H1 (cell line): ENCODE measurements at places on chromosomes 1 and 21.
A peak's percentile ranks its signal among the peaks of the same experiment; 100 is the strongest.

GRCh38 chr21:32406405-32406804 lies 6.1 kb upstream of the EVA1C start:
- no peaks in the 10 kb centered on the region for H3K4me1 ChIP-seq
- DNase-seq, result no peak
- H3K4me3 ChIP-seq, result no peak overlapping the region
- no peaks in the 10 kb centered on the region for H3K36me3 ChIP-seq
- no peak overlapping the region for H3K27ac ChIP-seq
- peaks cover 10% of the 10 kb centered on the region for H3K27me3 ChIP-seq

GRCh38 chr1:183569801-183570200 lies 20.5 kb downstream of the NCF2 start:
- no peaks in the 10 kb centered on the region for H3K27me3 ChIP-seq
- H3K4me3 ChIP-seq, result no peak overlapping the region
- H3K36me3 ChIP-seq, result no peaks in the 10 kb centered on the region
- no peak for DNase-seq
- H3K27ac ChIP-seq, result no peak overlapping the region
- no peaks in the 10 kb centered on the region for H3K4me1 ChIP-seq

DNA sequence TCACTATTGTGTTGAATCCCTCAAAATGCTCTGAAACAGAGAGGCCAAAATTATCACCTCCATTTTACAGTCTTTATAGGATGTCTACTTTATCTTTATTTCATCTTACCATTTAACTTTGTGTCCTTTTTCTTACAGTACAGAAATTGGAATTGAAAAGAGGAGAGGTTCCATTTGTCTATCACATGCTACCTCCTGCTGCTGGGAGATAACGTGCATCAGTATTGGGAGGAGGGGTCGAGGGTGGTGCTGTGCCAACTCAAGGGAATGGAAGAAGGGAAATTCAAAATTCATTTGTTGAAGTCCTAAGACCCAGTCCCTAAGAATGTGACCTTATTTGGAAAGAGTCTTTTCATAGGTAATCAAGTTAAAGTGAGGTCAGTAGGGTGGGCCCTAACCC lies 85.3 kb downstream of the HHIPL2 start:
- H3K27ac ChIP-seq, result no peak overlapping the region
- no peaks in the 10 kb centered on the region for H3K4me1 ChIP-seq
- no peak for DNase-seq
- no peaks in the 10 kb centered on the region for H3K27me3 ChIP-seq
- H3K36me3 ChIP-seq, result no peaks in the 10 kb centered on the region

DNA sequence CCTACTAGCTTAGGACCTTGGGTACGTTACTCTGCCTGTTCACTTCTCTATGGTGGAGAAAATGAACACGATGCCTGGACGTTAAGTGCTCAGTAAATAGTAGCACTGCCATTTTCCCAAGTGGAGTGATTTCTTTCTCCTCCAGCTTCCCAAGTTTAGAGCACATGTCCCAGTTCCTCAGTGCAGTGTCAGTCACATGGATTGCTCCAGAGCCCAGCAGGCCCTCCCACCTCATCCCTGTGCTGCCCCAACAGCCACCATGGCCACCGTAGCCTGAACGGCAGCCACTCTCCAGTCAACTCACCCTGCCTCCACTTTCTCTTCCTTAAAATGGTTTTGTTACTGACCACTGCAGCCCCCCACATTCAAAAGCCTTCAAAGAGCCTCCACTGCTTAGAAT lies 8.5 kb downstream of the STMN1 start:
- H3K36me3 ChIP-seq, result peaks cover 35% of the 10 kb centered on the region
- no peaks in the 10 kb centered on the region for H3K27me3 ChIP-seq
- peaks cover 3% of the 10 kb centered on the region for H3K4me1 ChIP-seq

- no peak overlapping the region for H3K4me3 ChIP-seq
- H3K27me3 ChIP-seq, result no peaks in the 10 kb centered on the region
- no peak for DNase-seq
- no peaks in the 10 kb centered on the region for H3K4me1 ChIP-seq
- no peak overlapping the region for H3K27ac ChIP-seq
- no peaks in the 10 kb centered on the region for H3K36me3 ChIP-seq
These were observed 159.0 kb upstream of the KCNJ15 start for GRCh38 chr21:38097789-38098188.

GRCh38 chr1:10947691-10948462 lies 64.6 kb upstream of the TARDBP start:
- no peak overlapping the region for H3K27ac ChIP-seq
- DNase-seq, result no peak
- H3K36me3 ChIP-seq, result no peaks in the 10 kb centered on the region
- H3K4me3 ChIP-seq, result no peak overlapping the region

GRCh38 chr1:219781491-219781890 lies 146.9 kb downstream of the SLC30A10 start:
- H3K4me3 ChIP-seq, result no peak overlapping the region
- no peaks in the 10 kb centered on the region for H3K36me3 ChIP-seq
- no peak for DNase-seq
- H3K27ac ChIP-seq, result no peak overlapping the region
- H3K4me1 ChIP-seq, result no peaks in the 10 kb centered on the region; the same call in 1 of the 2 replicates

- peaks cover 3% of the 10 kb centered on the region; the same call in 1 of the 2 replicates for H3K27me3 ChIP-seq
- peak overlapping the region; percentile 33; the same call in 1 of the 2 replicates for H3K27ac ChIP-seq
- H3K4me3 ChIP-seq, result peak overlapping the region; percentile 22
- H3K4me1 ChIP-seq, result no peaks in the 10 kb centered on the region
These were observed 712 bp downstream of the TEKT2 start for GRCh38 chr1:36084497-36085115.

DNA sequence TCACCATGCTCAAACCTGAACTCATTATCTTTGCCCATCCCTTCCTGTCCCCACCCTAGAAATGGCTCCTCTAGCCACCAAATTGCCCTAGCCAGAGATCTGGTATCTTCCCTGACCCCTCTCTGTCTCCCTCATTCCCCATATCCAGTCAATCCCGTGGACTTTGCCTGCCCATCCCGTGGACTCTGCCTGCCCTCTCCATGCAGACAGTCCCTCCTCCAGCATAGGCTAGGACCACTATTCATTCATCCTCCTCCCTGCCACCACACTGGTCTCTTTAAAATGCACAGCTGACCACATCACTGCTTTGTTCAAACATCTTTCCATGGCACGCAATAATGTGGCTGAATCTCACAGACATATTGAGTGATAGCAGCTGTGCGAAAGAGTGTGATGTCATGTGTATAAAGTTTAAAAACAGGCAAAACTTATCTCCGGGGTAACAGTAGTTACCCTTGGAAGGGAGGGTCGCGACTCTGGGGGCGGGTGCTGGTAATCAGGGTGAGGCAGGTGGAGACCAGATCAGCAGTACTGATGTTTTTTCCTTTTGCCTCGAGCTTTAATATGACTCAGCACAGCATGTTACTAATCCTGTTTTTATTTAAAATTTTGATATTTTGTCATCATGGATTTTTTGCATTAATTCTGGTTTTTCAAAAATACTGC lies 4.8 kb upstream of the SLC2A1 start:
- H3K27me3 ChIP-seq, result no peaks in the 10 kb centered on the region
- peak overlapping the region; percentile 0; the same call in 1 of the 2 replicates for H3K4me3 ChIP-seq
- no peak for DNase-seq
- no peaks in the 10 kb centered on the region for H3K36me3 ChIP-seq
- H3K4me1 ChIP-seq, result peaks cover 22% of the 10 kb centered on the region

DNA sequence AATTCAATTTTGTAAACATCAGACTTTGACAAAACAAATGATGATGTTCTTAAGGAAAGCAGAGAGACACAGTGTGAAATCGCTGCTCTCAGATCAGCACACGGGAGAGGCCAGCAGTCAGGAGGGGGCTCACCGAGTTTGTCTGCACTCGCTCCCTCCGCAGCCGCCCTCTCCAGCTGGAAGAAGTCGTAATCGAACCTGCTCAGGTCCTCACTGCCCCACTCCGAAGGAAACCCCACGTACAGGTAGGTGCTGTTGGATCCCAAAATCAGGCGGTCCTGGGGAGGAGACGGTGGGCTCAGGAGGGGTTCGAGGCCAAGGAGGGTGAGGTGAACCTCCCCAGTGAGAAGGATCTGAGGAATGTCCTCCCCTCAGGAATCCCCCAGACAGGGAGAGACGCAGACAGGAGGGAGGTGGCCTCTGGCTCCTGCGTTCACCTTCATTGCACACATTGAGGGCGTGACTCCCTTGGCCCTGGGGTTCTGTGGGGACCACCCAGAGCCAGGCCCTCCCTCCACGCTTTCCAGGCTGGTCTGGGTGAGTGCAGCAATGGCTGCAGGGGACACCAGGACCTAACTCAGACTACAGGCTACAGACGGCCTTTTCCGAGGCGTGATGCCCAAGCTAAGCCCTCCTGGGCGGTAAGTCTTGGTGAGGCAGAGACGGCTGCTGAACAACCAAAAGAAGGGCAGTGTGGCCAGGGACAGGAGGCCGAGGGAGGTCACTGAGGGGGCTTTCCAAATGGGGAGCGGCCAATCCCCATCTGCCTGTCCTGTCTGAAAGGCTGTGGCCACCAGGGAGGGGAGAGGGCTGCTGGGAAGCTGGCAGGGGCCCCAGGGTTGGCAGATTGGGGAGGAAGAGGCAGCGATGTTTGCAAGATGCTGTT lies 65.5 kb downstream of the SCCPDH start:
- no peaks in the 10 kb centered on the region for H3K36me3 ChIP-seq
- no peak overlapping the region for H3K27ac ChIP-seq
- no peak for DNase-seq
- no peak overlapping the region for H3K4me3 ChIP-seq

GRCh38 chr1:8651236-8651890 lies 166.1 kb downstream of the RERE start:
- no peaks in the 10 kb centered on the region for H3K36me3 ChIP-seq
- no peaks in the 10 kb centered on the region for H3K4me1 ChIP-seq
- H3K27ac ChIP-seq, result no peak overlapping the region
- H3K27me3 ChIP-seq, result no peaks in the 10 kb centered on the region
- no peak for DNase-seq

- H3K36me3 ChIP-seq, result no peaks in the 10 kb centered on the region
- DNase-seq, result no peak
- no peak overlapping the region for H3K27ac ChIP-seq
- H3K4me3 ChIP-seq, result no peak overlapping the region
These were observed 70.9 kb upstream of the COL6A1 start for GRCh38 chr21:45910548-45911221.

DNA sequence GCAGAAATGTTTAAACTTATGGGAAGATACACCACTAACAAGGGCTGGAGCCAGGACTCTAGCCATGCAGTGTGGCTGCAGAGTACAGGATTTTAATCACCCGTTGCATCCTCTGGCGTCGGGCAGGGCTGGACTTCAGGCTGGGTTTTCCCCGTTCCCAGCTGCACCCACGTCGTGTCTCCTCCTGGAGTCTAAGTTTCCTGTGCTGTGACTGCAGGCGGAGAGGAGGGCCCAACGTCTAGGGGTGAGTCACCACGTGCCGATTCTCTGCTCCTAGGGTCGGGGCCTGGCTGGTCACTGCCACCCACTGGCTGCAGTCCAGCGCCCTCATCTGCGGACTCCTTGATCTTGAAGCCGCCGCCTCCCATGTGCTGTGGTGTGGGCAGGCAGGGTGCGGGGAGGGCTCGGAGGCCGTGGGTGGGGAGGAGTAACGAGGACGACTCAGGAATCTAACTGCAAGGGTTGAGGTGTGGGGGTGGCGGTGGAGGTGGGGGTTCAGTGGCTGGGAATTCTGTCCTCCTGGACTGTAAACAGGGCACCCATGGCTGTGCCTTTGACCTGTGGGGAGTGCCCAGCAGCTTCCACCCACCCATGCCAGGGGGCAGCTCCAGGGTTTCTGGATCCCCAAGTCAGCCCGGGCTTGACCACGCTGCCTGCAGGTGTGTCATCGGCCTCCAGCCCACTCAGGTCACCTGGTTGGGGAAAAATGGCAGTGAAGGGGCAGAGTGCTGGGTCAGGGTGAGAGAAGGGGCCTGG lies 77.8 kb downstream of the ALPL start:
- peaks cover 17% of the 10 kb centered on the region; the same call in 1 of the 2 replicates for H3K4me1 ChIP-seq
- H3K27ac ChIP-seq, result no peak overlapping the region
- no peak for DNase-seq
- H3K36me3 ChIP-seq, result no peaks in the 10 kb centered on the region
- no peak overlapping the region for H3K4me3 ChIP-seq
